Tibial artery (tissue), 4 donors: ENCODE measurements at places on chromosomes 6 and 20.

- H3K4me1 ChIP-seq = peaks cover 17% of the 10 kb centered on the region
- H3K36me3 ChIP-seq = no peaks in the 10 kb centered on the region
- H3K27me3 ChIP-seq = no peaks in the 10 kb centered on the region
- no peak overlapping the region for H3K4me3 ChIP-seq
- peak overlapping the region; percentile 73 for H3K27ac ChIP-seq
Observed at GRCh38 chr6:81834141-81834681, 81.7 kb upstream of the TENT5A start.

GRCh38 chr6:84353459-84354423 lies 126.3 kb upstream of the CEP162 start:
- no peaks in the 10 kb centered on the region for H3K36me3 ChIP-seq
- H3K4me3 ChIP-seq = no peak overlapping the region
- no peaks in the 10 kb centered on the region for H3K27me3 ChIP-seq
- no peaks in the 10 kb centered on the region for H3K4me1 ChIP-seq
- H3K27ac ChIP-seq = no peak overlapping the region

GRCh38 chr20:58099291-58099935 lies 129.0 kb downstream of the ANKRD60 start:
- H3K27me3 ChIP-seq = no peaks in the 10 kb centered on the region
- H3K27ac ChIP-seq = no peak overlapping the region
- no peak for DNase-seq
- H3K36me3 ChIP-seq = no peaks in the 10 kb centered on the region

GRCh38 chr6:22236626-22237414 lies 60.0 kb downstream of the PRL start:
- no peaks in the 10 kb centered on the region for H3K36me3 ChIP-seq
- DNase-seq = peak; percentile 31
- no peak overlapping the region for H3K27ac ChIP-seq

GRCh38 chr6:10478187-10479040 lies 42.7 kb upstream of the GCNT2 start:
- no peaks in the 10 kb centered on the region for H3K4me1 ChIP-seq
- H3K4me3 ChIP-seq = no peak overlapping the region
- H3K36me3 ChIP-seq = no peaks in the 10 kb centered on the region

GRCh38 chr20:57996936-57997890 lies 231.2 kb downstream of the ANKRD60 start:
- H3K27ac ChIP-seq = no peak overlapping the region
- no peaks in the 10 kb centered on the region for H3K27me3 ChIP-seq
- no peak overlapping the region for H3K4me3 ChIP-seq
- H3K36me3 ChIP-seq = no peaks in the 10 kb centered on the region
- DNase-seq = no peak
- H3K4me1 ChIP-seq = peaks cover 36% of the 10 kb centered on the region

GRCh38 chr20:44728801-44729443 lies 13.8 kb downstream of the CCN5 start:
- no peak overlapping the region for H3K4me3 ChIP-seq
- peak; percentile 87 for DNase-seq

DNA sequence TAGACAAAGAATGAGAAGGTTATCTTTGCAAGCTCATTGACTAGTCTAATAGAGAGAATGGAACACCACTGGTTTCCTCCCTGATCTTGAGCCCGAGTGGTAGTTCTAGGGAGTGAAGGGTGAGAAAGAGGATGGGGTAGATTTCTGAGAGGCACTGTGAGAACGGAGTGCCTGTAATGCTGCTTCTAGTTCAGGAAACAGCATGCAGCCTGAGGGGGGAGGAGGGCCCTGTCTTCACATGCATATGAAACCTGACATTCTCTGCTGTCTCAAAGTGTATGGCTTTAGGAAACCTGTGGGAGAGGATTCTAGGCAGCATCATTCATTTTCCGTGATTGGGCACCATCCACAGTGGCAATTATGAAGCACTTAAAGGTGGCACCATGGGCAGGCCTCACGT lies 259.4 kb upstream of the MAN1A1 start:
- no peak for DNase-seq
- no peaks in the 10 kb centered on the region for H3K36me3 ChIP-seq
- no peaks in the 10 kb centered on the region for H3K4me1 ChIP-seq
- no peaks in the 10 kb centered on the region for H3K27me3 ChIP-seq
- H3K27ac ChIP-seq = no peak overlapping the region

GRCh38 chr6:142474531-142475289 lies 172.9 kb downstream of the ADGRG6 start:
- no peak for DNase-seq
- no peaks in the 10 kb centered on the region for H3K27me3 ChIP-seq
- H3K27ac ChIP-seq = no peak overlapping the region
- H3K4me3 ChIP-seq = no peak overlapping the region
- no peaks in the 10 kb centered on the region for H3K4me1 ChIP-seq
- H3K36me3 ChIP-seq = no peaks in the 10 kb centered on the region

GRCh38 chr6:149332602-149333265 lies 15.2 kb downstream of the TAB2 start:
- H3K27ac ChIP-seq = no peak overlapping the region
- H3K27me3 ChIP-seq = no peaks in the 10 kb centered on the region
- no peaks in the 10 kb centered on the region for H3K36me3 ChIP-seq
- H3K4me1 ChIP-seq = peaks cover 20% of the 10 kb centered on the region
- no peak overlapping the region for H3K4me3 ChIP-seq

GRCh38 chr6:10405513-10405900 lies 9.4 kb downstream of the TFAP2A start:
- H3K4me3 ChIP-seq = no peak overlapping the region
- H3K36me3 ChIP-seq = no peaks in the 10 kb centered on the region
- H3K27me3 ChIP-seq = no peaks in the 10 kb centered on the region
- H3K4me1 ChIP-seq = peaks cover 21% of the 10 kb centered on the region
- H3K27ac ChIP-seq = no peak overlapping the region

- DNase-seq = no peak
- H3K36me3 ChIP-seq = no peaks in the 10 kb centered on the region
- H3K4me3 ChIP-seq = no peak overlapping the region
- no peaks in the 10 kb centered on the region for H3K4me1 ChIP-seq
- H3K27me3 ChIP-seq = no peaks in the 10 kb centered on the region
Observed at GRCh38 chr6:72464791-72465691, 156.8 kb upstream of the KCNQ5 start.

GRCh38 chr20:13690943-13691342 lies 52.2 kb upstream of the TASP1 start:
- H3K36me3 ChIP-seq = no peaks in the 10 kb centered on the region
- no peaks in the 10 kb centered on the region for H3K27me3 ChIP-seq
- H3K4me3 ChIP-seq = no peak overlapping the region
- no peak for DNase-seq
- H3K4me1 ChIP-seq = no peaks in the 10 kb centered on the region

DNA sequence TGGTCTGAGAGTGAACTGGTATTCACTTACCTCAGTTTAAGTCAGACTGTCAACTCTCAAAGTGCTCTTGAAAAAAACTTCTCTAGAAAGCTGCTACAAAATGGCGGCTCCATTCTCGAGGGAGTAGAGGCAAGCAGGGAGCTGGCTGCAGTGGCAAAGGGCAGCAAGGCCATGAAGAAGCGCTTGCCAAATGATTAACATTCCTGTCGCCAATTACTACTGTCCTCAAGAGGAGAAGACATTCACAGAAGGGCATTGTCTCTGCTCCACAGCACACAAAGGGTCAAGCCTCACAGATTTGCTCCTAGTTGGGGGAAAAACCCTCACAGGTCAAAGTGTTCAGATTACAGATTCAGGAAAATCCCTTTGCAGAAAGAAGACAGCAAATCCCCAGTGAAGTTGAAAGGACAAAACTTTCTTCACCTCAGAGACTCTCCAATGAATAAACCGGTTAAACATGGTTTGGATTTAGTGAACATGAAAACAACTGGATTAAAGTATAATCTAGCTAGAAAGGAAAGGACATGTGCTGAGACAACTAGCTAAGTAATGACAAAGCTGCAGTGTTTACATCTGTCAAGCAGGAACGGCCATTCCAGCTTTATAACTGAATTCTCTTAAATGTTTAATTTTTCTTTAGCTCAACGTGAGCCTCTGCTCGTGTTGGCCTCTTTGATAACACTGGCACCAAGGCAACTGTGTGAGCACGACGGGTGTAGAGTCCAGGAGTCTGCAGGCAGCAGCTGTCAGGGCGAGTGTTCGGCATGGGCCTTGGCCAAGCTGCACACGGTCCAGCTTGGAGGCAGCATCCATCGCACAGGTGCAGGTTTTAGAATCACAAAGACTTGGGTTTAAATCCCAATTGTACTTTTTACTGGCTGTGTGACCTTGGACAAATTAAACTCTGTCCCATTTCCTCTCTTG lies 37.6 kb downstream of the NR2E1 start:
- H3K4me3 ChIP-seq = no peak overlapping the region

- no peaks in the 10 kb centered on the region for H3K36me3 ChIP-seq
- no peak overlapping the region for H3K27ac ChIP-seq
- no peak for DNase-seq
- no peak overlapping the region for H3K4me3 ChIP-seq
- no peaks in the 10 kb centered on the region for H3K27me3 ChIP-seq
Observed at GRCh38 chr6:14380086-14380820, 262.7 kb downstream of the CD83 start.

DNA sequence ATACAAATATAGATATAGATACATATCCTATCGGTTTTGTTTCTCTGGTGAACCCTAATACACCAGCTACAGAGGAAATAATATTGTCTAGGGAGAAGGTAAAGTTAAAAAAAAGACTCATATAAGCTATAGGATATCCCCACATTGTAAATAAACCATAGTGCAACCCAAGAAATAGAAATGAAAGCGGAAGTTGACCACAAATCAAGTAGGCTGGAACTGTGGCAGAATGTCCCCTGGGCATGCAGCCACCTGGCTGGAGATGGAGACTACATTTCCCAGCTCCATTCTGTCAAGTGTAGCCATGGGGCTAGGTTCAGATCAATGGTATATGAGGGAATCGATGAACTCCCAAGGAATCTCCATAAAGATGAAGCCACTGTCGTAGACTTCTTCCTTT lies 70.1 kb upstream of the RPS6KA2 start:
- DNase-seq = no peak
- H3K36me3 ChIP-seq = no peaks in the 10 kb centered on the region
- no peak overlapping the region for H3K4me3 ChIP-seq
- no peaks in the 10 kb centered on the region for H3K4me1 ChIP-seq

GRCh38 chr6:118663993-118664985 lies 12.9 kb upstream of the CEP85L start:
- H3K27ac ChIP-seq = no peak overlapping the region
- H3K27me3 ChIP-seq = no peaks in the 10 kb centered on the region

- H3K4me3 ChIP-seq = no peak overlapping the region
- no peak overlapping the region for H3K27ac ChIP-seq
- H3K27me3 ChIP-seq = no peaks in the 10 kb centered on the region
Observed at GRCh38 chr6:48075181-48075580, 35.8 kb downstream of the PTCHD4 start.

GRCh38 chr20:6588296-6588695 lies 179.2 kb upstream of the BMP2 start:
- H3K27me3 ChIP-seq = no peaks in the 10 kb centered on the region
- no peaks in the 10 kb centered on the region for H3K36me3 ChIP-seq
- DNase-seq = no peak
- no peak overlapping the region for H3K4me3 ChIP-seq
- no peaks in the 10 kb centered on the region for H3K4me1 ChIP-seq

- no peaks in the 10 kb centered on the region for H3K27me3 ChIP-seq
- no peaks in the 10 kb centered on the region for H3K36me3 ChIP-seq
- DNase-seq = no peak
- H3K27ac ChIP-seq = no peak overlapping the region
- H3K4me3 ChIP-seq = no peak overlapping the region
- H3K4me1 ChIP-seq = no peaks in the 10 kb centered on the region
Observed at GRCh38 chr6:73393278-73393677, 1.4 kb upstream of the DDX43 start.

- no peak for DNase-seq
- H3K4me1 ChIP-seq = no peaks in the 10 kb centered on the region
- H3K4me3 ChIP-seq = no peak overlapping the region
- H3K36me3 ChIP-seq = no peaks in the 10 kb centered on the region
- H3K27me3 ChIP-seq = no peaks in the 10 kb centered on the region
- H3K27ac ChIP-seq = no peak overlapping the region
Observed at GRCh38 chr6:117440706-117441525, 15.2 kb upstream of the ROS1 start.

GRCh38 chr6:110340392-110340965 lies 17.7 kb downstream of the METTL24 start:
- no peaks in the 10 kb centered on the region for H3K27me3 ChIP-seq
- H3K4me3 ChIP-seq = no peak overlapping the region
- H3K36me3 ChIP-seq = no peaks in the 10 kb centered on the region

- H3K36me3 ChIP-seq = no peaks in the 10 kb centered on the region
- H3K4me3 ChIP-seq = peak within 1 kb of the TSS; percentile 77
- no peaks in the 10 kb centered on the region for H3K27me3 ChIP-seq
- H3K27ac ChIP-seq = peak within 1 kb of the TSS; percentile 98
Observed at GRCh38 chr6:28335564-28336283, at the start of gene ZSCAN31. ZSCAN31 (minus strand) TSS chr6:28336148; CDS start chr6:28329683, 6,465 bp downstream.

DNA sequence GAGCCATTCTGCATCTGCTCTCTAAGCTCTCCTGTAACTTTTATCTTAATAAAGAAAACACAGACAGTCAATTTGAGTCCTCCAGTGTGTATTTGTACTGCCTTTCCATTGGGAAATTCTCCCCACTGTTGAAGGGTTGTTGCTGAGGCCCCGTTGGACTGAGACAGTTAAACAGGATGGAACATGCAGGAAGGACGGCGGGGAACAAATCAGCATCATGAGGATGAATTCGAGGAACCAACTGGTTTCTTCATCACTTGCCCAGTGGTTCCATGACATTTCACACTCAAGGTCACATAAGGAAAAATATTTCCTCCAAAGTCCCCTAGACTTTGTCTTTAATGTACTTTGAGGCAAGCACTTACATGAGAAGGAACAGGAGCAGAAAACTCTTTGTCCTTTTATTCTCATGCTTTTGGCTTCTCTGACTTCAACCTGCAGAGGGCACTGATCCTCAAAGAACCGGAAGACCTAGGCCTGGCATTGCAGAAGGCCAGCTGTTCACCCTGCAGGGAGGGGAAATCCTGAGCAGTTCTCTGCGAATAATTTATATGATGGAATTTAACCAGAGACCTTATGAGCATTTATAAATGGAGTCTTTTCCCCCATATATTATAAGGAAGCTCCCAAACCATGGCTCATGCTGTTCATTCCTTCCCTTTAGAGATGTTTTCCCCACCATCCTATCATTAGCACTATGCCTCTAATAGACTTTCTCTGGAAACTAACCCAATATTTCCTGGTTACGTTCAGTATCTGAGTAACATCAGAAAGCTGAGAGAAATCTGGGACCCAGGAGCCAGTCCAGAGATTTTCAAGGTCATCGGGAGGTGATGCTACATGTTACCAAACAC lies 55.2 kb upstream of the ADGRF1 start:
- H3K36me3 ChIP-seq = no peaks in the 10 kb centered on the region
- H3K4me3 ChIP-seq = no peak overlapping the region
- no peak overlapping the region for H3K27ac ChIP-seq
- no peaks in the 10 kb centered on the region for H3K27me3 ChIP-seq
- no peaks in the 10 kb centered on the region for H3K4me1 ChIP-seq

- no peaks in the 10 kb centered on the region for H3K36me3 ChIP-seq
- DNase-seq = no peak
- no peak overlapping the region for H3K27ac ChIP-seq
- H3K4me3 ChIP-seq = peak overlapping the region; percentile 51
Observed at GRCh38 chr20:49483696-49484123, 1.2 kb upstream of the KCNB1 start.

DNA sequence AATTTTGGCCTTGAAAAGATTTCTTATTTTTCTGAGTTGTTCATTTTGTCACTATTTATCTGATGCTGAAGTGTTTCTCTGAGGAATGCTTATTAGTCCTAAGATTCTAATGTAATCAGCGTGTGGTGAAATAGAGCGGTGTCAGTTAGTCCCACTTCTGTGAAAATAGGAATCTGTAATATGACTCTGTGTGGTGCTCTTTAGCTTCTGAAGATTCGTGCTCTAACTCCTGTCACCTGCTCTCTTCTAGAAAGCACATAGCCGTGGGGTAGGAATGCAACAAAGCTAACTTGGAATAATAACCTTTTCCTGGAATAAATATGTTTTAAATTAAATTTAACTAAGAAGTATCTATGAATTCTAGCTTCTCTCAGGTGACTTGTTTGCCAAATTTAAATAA lies 90.4 kb downstream of the BCKDHB start:
- H3K27me3 ChIP-seq = no peaks in the 10 kb centered on the region
- H3K36me3 ChIP-seq = no peaks in the 10 kb centered on the region
- no peak overlapping the region for H3K4me3 ChIP-seq
- H3K4me1 ChIP-seq = peaks cover 9% of the 10 kb centered on the region
- H3K27ac ChIP-seq = no peak overlapping the region
